ENCODE measurements at places on chromosomes 3 and 15.
A peak's percentile ranks its signal among the peaks of the same experiment; 100 is the strongest.

GRCh38 chr3:42066516-42067181 is 24.5 kb upstream of the TRAK1 start:
- ATAC-seq = peak; percentile 52

DNA sequence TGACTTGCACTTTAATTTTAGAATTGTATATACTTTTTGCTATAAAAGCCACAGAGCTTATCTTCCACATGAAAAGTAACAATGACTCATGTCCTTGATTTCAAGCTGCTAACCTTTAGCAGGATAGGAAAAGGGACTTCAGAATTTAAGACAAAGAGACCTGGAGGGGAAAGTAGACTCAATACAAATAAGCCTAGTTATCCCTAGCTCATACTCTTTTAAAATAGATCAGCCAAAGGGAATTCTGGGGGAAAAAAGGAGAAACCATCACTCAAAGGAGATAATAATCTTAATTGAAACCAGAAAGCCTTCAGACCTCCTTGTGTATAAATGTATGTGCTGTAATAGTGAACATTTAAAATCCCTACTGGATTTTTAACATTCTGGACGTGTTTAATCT is 930.3 kb downstream of the NTRK3 start:
- ATAC-seq = no peak

DNA sequence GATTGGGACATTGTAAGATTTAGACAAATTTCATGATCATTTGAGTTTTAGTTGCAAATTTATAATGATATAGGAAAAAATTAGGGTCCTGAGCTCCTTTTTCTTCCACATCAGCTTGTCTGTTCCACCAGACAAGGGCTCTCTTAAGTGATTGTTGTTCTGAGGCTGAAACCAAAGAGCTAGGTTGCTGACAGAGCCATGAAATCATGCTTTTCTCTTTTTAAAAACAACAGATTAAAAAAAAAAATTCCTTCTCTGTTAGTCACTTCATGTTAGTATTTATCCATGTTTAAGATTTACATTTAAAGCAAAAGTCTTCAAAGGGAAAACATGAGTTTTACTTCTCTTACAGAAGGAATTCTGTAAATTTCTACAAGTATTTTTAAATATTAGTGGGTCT is 56.8 kb downstream of the ATP2C1 start:
- no peak for ATAC-seq

GRCh38 chr3:140276703-140277102 is 341.7 kb downstream of the CLSTN2 start:
- ATAC-seq = no peak
